GM12892 (cell line): ENCODE measurements at places on chromosomes 12 and 14.

GRCh38 chr14:25122211-25122610, 72.3 kb upstream of the STXBP6 start:
- DNase-seq: no peak

DNA sequence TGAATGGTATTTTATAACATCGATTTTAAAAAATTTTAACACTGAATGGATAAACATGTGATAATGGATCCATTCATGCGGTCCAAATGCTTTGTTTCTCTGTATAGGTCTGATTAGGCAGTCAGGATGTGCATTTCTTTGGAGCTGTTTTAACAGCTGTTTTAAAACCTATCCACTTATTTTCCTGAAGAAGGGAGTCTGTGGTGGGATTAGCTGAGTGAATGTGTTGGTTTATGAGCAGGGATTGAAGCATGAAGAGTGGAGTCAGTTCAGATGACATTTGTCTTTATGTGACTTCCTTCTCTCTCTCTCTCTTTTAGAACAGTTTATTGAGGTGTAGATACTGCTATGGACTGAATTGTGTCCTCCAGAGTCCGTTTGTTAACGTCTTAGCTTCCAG, 37.7 kb downstream of the GLT8D2 start:
- no peak for DNase-seq

DNA sequence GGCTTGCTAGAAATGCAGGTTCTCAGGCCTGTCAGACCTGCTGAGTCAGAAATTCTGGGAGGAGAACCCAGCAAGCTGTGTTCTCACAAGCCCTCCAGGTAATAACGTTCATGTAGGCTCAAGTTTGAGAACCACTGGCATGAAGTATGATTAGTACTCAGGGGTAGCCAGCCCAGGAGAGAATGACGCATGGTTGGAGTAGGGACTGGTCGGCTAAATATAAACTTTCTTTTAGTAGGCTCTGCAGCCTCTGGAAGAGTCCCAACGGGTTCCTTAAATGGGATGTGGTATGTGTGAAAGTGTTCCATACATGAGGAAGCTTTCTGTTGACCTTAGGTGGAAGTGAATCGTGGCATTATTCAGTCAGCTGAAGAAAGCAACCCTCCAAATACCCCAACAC, 209.3 kb downstream of the SLC41A2 start:
- no peak for DNase-seq

DNA sequence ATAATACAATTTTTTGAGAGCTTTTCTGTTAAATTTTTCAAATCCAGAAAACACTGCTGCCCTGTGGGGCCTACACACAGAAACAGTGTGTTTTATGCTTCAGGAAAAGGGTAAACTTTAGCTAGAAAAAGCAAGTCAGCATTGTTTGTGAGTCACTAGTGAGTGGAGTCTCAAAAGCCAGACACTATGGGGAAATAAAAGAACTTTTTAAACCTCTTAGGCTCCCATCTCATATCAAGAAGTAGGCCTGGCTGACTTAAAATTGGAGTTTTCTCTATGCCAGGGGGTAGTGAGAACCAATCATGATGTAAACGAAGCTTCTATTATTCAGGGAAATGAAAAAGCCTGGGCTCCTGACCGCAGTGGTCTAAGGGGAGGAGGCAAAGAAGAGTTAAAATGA, 12.6 kb downstream of the GPR65 start:
- no peak for DNase-seq

- no peak for DNase-seq
Observed at GRCh38 chr12:86148071-86148470, 108.1 kb downstream of the MGAT4C start.

DNA sequence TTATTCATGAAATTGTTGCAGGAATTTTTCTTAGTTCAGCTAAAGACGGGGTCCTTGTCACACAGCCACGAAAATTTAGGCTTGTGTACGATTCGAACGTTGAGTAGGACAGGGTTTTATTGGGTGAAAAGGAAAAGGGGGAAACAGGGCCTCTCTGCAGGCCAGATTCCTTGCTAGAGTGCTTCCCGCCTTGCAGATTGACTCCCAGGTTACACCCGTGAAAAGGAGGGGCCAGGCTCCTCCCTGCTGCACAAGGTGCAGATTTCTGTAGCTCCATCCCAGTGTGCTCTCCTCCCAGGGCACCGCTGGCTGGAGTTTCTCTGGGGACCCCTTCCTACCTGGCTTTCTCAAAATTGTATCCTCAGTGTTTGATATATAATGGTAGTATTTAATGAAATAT, 221.5 kb downstream of the ERC1 start:
- DNase-seq: no peak

GRCh38 chr12:104565606-104566243, 109.0 kb downstream of the CHST11 start:
- DNase-seq: no peak

- DNase-seq: peak; percentile 27
Observed at GRCh38 chr14:58298477-58299400, at the start of gene ARID4A. Gene ARID4A (plus strand): TSS chr14:58298555. CDS start chr14:58299855, 1,300 bp downstream.

- DNase-seq: no peak
Observed at GRCh38 chr12:27535318-27535717, 11.3 kb downstream of the PPFIBP1 start.

- DNase-seq: no peak
Observed at GRCh38 chr14:76876076-76876475, 49.9 kb downstream of the LRRC74A start.

- DNase-seq: no peak
Observed at GRCh38 chr14:88616697-88617096, 53.9 kb downstream of the ZC3H14 start.
